OCI-LY7 (cell line): ENCODE measurements at places on chromosomes 11 and 22. TPM values are rescaled to one million over a fixed set of nuclear protein-coding genes. Genes with fewer than 3 reads are reported as not detected.

Gene OR56A1
- not detected in 2 replicates for total RNA-seq

Gene KCNA4
- total RNA-seq = not detected in 2 replicates

Gene HBG1
- not detected in 2 replicates for total RNA-seq

DNA sequence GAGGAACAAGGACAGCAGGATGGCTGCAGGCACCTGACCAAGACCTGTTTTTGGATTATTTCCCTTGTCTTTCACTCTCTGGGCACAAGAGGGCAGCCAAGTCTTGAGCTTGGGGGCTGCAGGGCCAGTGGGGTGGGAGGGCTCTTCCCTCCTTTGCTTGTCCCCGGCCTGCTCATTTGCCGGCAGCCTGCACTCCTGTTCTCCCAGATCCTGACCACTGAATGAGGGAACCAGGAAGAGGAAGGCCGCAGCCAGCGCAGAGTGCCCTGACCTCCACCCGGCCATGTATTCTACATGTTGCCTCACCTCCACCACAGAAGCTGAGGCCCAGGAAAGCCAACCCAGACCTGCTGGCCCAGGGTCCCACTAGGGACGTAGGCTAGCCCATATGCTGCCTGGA, 15.5 kb upstream of the NNMT start:
- peak; percentile 40 for DNase-seq

- DNase-seq = no peak
Observed at GRCh38 chr11:70505761-70506657, 107.7 kb downstream of the CTTN start.

Gene OR51B2
- not detected in 2 replicates for total RNA-seq

Gene ALDH3B1
- 0.53 and 0.65 TPM in 2 replicates for total RNA-seq

DNA sequence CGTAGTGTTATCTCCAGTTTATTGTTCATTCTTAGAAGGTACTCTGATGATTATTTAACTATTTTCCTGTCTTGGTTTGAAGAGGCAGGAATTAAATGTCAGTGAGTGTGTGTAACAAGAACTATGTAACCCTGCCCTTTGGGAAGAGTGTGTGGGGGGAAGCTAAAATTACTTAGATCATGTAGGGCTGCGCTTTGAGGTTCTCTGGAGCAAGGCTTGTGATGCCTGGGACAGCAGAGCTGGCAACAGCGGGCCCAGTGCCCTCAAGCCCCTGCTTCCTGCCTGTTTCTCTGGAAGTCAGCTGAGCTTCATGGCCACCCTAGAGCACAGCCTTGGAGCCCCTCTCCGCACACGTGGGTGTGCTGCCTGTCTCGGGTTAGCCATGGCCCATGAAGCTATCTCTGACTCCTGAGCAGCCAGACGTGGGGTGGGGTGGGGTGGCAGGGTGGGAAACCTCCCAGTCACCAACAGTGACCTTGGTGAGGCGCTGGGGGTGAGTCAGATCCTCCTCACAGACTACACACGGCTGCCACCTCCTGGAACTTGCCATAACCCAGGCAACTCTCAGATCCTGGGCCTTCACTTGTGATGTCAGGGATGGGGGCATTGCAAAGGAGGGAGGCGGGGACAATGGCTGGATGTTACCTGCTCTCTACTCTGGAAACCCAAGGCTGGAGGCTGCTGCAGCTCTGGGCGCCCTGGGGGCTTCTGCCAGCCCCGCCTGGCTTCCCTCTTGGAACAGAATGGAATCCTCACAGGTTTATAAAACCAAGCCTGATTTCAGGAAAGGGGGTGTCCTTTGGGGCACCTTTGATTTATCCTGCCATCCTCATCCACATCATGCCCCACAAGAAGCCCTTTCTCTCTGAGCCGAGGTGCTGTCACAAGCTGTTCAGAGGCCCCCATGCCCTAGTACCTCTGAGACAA, 88.6 kb downstream of the SNX19 start:
- no peak for DNase-seq

- no peak for DNase-seq
Observed at GRCh38 chr11:63532799-63533475, 3.7 kb upstream of the PLAAT4 start.

GRCh38 chr11:76459846-76460245, 15.0 kb downstream of the EMSY start:
- no peak for DNase-seq

Gene ASPHD2
- 5.5 and 6.1 TPM in 2 replicates for total RNA-seq

GRCh38 chr11:130652671-130653335, 204.4 kb downstream of the ADAMTS15 start:
- no peak for DNase-seq

- DNase-seq = no peak
Observed at GRCh38 chr11:34680206-34680605, 59.3 kb downstream of the EHF start.

DNA sequence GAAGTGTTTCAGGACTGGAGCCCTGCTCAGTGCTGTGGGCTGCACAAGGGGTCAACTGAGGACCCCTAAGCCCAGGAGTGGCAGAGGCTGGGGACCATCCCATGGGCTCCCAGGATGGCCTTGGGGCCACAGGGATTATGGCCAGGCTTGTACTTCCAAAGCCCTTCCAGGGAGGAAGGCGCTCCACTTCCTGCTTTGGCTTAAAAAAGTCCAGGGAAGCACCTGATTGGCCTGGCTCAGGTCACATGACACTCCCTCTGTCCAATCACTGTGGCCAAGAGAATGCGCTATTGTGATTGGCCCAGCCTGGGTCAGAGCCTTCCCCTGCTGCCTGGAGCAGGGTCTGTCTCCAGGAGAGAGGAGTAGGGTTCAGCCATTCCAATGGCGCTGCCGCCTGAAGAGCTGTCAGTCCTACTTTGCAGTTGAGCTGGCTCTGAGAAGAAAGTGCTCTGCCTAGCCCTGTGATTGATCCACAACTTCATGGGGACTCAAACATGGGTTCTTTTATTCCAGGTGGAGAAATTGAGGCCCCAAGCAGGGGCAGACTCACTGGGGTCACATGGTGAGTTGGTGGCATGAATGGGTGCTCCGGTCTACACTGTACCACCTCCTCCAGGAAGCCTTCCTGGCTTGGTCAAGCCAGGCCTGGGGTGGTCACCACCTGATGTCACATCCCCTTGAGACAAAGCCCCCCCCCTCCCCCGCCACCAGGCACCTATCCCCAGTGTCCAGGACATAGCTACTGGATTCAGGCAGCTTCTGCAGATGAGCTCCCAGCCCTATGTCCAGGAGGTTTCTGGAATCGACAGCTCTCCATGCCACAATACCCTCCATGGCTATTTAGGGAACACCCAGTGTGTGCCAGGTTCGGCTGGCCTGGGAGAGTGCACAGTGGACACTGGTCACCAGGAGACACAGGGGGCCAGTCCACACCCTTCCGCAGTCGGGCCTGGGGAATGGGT, 48.2 kb downstream of the RTN4R start:
- peak; percentile 7 for DNase-seq

GRCh38 chr11:76708972-76709660, 38.6 kb upstream of the LRRC32 start:
- DNase-seq = no peak

GRCh38 chr11:44814881-44815592, 88.3 kb downstream of the TSPAN18 start:
- no peak for DNase-seq

GRCh38 chr11:79538775-79539174, 97.9 kb upstream of the TENM4 start:
- no peak for DNase-seq

DNA sequence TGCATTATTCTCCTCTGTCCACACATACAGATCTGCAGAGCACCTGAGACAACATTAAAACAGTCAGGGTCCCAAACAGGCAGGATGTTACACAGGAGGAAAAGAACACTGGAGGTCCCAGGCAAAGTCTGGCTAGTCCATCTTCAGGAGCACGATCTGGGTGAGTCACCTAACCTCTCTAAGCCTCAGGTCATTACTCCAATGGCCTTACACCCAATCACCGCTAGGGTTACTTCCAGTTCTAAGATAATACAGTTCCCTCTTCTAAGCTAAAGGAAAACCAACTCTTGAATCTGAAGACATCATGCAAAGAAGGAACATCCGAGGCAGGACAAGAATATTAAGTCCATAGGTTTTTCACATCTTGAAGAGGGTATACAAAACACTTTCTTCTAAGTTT, 24.5 kb downstream of the ASCC2 start:
- DNase-seq = no peak

DNA sequence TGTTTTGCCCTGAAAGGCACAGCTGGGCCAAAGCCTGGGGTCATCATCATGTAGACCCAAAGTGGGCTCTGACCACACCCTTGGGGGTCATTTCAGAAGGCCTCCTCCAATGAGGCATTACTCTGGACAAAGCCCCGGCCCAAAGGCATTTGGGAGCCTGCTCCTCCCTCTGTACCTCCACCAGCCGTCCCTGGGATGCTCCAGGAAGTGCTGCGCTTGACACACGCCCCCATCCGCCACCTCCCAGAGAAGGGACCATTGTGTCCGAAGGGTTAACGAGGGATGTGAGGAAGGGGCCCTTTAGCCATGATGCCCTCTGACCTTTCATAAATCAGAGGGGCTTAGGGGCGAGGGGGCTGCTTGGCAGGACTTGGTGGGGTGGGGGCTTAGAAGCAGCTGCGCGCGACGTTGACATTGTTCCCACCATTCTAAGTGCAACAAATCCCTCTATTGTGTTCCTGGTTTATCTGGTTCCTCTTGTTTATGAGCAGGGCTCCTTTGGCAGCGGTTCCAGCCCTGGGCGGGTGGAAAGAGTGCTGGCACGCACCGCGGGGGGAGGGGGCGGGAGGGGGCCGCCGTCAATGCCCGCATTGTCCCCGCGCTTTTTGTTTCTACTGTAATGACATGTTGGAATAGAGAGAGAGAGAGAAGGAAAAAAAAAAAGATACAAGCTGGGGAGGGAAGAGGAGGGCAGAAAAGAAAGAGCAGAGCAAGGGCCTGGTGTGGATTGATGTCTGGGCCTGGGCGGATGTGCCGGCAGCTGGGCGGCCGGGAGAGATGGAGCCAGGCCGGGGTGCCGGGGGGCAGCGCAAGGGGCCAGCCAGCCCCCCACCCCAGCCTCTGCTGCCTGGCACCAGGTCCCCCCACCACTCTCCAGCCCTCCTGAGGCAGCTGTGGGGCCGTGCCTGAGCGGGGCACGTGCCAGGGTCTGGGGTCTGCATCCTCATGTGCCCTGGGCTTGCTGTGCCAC, 32.1 kb upstream of the SOX10 start:
- DNase-seq = no peak
